LHCN-M2 (cell line): ENCODE measurements at places on chromosomes 4 and X. TPM values are rescaled to one million over a fixed set of nuclear protein-coding genes. Genes with fewer than 3 reads are reported as not detected.
A peak's percentile ranks its signal among the peaks of the same experiment; 100 is the strongest.

GRCh38 chr4:161990721-161991120, 173.1 kb downstream of the FSTL5 start:
- DNase-seq: no peak

DNA sequence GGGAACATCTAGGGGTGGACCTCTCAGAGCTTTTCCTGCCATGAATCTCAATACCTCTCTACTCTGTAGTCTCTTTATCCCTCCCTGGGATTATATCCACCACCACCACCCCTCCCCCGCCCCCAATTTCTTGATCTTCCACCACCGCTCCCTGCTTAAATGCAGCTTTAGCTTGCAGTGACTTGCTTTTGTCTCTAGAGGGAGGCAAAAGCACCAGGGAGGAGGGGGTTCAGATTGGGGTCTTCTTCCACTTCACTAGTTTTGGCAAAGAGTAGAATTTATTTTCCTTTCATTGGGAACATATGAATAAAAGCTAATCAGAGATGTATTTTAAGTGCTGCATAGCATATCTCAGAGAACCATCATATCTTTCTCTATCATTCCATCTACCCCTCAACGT, 5.5 kb downstream of the ARHGAP36 start:
- no peak for DNase-seq

- DNase-seq: peak; percentile 27
These were observed 69.2 kb downstream of the PTCHD1 start for GRCh38 chrX:23403849-23404248.

DNA sequence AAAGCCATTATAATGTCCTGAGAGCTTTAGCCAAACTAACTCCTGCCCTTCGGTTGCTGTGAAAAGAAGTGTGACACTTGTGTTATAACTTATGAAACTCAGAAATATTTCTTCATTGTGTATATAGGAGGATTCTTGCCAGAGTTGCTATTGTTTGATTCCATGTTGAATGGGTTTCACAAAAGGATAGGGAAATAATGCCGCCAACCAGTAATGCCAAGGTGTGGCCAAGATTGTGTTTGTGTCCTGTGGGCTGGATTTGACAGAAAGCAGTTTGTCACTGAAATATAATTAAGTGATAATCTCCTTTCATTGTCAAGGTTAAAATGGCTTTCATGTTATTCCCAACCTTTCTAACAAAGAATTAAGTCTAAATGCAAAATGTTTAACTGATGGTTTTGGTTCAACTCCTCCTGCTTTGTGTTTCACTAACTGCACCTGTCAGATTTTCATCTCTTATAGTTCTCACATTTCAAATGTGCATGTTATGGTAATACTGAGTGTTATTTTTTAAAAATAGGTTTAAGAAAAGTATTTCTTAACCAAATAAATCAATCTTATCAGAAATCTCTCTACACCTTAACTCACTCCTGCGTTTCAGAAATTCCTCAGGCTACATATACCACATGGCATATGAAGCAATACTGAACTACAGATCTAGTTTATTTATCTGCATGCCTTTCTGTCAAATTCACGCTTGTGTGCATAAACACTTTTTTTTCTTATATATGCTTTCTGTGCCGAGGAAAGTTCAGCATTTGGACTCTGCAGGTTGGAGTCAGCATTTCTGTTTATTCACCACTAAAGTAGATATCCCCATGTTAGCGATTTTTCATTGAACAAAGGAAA, at the start of gene CLDN22:
TSS of gene CLDN22 (minus strand) at position 66 of the 849 bp plus-strand sequence. CDS start at position 8, 58 bp downstream.
- no peak for DNase-seq

- no peak for DNase-seq
These were observed 26.3 kb downstream of the AREG start for GRCh38 chr4:74471264-74471663.

GRCh38 chr4:177489471-177490246, 47.4 kb upstream of the AGA start:
- no peak for DNase-seq

- no peak for DNase-seq
These were observed 429.8 kb downstream of the BCOR start for GRCh38 chrX:39667736-39668482.

DNA sequence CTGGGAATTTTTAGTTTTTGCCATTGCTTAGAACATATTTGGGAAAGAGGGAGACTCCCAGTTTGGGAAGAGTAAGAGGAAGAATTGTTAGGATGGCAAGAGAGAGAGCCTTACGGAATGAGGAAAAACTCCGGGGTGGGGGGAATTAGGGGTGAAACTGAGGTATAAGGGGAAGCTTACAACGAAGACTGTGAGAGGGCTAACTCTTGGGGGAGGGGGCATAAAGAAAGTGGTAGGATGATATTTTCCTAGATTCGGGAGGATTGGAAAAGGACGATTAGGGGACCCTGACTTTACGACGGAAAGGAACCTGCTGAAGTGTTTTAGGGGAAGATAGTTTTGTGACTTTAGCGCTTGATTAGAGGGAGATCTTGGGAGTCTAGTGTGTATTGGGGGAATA, 86.2 kb upstream of the HPRT1 start:
- no peak for DNase-seq

DNA sequence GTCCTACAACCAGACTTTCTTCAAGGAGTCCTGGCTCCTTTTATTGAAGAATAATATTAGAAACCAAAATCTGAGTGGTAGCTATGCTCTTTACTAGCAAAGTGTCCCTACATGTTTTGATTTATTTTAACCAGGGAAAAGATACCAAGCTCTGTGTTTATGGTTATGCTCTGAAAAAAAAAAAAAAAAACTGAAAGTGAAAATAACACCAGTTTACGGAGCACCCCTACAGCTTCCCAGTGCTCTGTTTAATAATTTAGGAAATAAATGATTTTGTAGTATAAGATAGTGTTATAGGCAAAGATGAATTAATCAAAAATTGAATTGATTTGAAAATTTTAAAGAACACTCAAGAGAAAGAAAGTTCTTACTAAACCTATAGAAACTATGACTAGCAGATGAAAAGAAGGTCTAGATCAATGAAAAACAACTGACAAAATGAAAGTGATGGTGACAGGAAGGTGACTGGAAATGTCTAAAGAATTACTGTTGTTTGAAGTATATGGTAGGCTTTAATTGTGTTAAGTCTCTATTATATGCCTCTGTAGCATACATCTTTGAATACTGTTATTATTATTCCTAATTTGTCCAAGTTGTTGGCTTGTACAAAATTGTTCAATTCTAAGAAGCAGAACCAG, 1698.4 kb upstream of the PCDH10 start:
- no peak for DNase-seq

GRCh38 chr4:56130606-56131155, 181.9 kb downstream of the CEP135 start:
- DNase-seq: peak; percentile 6

- no peak for DNase-seq
These were observed 193.5 kb downstream of the MAD2L1 start for GRCh38 chr4:119873132-119873531.

DNA sequence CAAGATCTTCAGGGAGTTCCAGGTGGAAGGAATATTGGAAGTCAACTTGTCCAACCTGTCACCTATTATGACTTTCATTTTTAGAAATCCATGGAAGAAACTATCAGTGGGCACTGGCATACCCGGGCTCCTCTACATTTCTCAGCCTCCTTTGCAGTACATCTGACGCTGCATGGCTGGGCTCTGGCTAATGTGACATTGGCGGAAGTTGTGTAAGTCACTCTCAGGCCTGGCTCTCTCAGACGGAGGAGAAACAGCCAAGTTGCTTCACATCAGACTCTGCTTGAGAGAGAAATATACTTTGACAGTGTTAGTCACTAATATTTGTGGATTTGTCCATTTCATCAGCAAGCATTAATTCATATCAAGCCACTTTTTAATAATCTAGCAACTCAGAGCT, 4.5 kb downstream of the DCHS2 start:
- DNase-seq: no peak

DNA sequence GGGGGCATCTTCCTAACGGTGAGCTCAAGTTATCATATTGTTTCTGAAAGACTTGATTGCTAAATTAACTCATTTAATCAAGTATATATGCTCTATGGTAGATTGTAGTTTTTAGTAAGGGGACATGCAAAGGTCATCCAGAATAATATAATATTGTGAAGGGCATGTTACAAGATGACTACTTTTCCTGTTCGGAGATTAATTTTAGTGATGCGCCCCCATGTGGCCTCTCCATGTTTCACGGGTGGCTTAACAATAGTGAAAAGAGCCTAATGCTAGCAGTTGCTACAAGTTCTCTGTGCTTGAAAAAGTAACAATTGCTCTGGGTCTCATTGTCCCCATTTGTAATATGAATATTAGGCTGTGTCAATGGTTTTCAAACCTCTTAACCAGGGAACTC, 12.2 kb downstream of the SMPX start:
- DNase-seq: peak; percentile 31

DNA sequence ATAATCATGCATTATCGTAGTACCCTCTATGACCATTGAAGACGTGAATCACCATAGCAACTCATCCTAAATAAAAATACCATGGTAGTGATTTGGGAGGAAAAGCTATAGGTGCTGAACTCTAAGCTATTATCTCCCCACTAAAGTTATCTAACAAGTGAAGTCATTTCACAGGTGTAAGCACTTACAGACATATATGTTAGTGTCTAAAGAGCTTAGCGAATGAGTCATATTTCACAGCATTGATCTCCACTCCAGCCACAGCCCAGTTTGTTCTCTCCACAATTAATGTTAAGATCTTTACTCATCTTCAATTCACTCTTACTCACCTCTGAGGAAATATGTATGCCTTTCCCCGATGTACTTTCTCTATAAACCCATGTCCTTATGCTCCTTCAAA, 57.0 kb downstream of the DCAF8L1 start:
- no peak for DNase-seq

DNA sequence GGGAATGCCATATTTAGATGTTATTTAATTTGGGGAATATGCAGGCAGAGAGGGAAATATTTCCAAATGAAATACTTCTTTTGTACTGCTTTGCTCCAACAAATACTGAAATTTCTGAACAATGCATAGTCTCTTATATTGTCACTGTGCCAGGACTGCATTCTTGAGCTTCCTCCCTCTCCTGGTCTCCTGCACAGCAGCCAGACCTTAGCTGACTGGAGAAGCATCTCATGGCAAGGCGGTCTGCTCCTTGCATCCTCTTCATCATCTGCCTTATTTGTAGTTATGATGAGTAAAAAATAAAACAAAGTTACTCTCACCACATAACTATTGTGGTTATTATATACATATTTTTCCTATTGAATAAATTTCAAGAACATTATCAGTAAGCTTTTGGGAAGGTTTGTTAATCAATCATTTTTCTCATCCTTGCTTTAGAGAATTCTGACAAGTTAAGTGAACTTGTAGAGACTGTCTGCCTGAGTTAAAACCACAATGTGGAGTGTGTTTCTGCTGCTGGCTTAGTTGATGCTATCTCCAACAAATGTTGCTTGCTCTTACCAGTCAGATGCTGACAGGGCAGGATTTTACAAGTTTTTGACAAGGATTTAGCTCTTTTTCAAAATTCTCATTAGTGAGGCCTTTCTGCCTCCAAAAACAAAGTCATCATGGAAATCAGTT, 153.6 kb downstream of the SOWAHB start:
- no peak for DNase-seq

GRCh38 chr4:159384632-159385031, 281.8 kb downstream of the RAPGEF2 start:
- peak; percentile 6 for DNase-seq

DNA sequence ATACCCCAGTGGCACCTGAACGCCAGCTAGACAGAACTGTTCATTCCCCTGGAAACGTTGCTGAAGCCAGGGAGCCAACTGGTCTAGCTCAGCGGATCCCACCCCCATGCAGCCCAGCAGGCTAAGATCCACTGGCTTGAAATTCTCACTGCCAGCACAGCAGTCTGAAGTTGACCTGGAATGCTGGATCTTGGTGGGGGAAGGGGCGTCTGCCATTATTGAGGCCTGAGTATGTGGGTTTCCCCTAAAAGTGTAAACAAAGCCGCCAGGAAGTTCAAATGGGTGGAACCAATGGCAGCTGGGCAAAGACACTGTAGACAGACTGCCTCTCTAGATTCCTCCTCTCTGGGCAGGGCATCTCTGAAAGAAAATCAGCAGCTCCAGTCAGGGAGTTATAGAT, 213.0 kb downstream of the NKX6-1 start:
- no peak for DNase-seq

DNA sequence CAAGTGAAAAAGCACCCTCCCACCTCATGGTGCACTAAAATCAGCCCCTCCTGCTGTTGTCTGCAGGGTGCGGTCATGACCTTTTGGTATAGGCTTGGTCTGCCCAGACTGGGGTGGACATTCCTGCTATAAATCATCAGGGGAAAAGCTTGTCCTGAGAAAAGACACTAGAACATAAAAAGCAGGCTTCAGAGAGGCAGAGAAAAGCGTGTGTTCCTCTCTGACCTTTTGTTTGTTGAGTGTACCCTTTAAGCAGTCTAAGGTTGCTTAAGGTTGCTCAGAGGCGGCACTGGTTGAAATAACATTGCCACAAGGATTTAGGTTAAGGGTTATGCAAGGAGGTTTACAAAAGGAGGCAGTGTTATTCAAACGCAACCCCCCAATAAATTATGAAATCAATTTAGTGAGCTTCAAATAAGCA, 43.5 kb downstream of the CCDC158 start:
- no peak for DNase-seq

DNA sequence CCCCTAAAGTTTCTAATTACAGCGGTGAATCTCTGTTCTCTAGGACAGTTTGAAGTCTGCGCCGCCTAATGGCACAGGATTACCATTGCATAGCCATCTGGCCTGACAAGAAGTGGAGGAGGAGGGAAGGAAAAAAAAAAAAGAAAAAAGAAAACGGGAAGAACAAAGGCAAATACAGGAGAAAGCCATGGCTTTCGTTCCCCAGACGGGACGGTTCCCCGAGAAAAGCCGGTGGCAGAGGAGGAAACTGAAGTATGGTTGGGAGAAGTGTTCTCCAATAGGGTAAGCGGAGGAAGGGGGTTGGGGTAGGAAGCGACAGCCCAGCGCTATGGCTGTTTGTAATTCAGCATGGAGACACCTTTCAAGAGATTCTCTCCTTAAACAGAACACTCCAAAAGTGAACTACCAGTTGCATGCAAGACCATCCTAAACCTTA, 80.8 kb downstream of the HMGN5 start:
- DNase-seq: peak; percentile 67

DNA sequence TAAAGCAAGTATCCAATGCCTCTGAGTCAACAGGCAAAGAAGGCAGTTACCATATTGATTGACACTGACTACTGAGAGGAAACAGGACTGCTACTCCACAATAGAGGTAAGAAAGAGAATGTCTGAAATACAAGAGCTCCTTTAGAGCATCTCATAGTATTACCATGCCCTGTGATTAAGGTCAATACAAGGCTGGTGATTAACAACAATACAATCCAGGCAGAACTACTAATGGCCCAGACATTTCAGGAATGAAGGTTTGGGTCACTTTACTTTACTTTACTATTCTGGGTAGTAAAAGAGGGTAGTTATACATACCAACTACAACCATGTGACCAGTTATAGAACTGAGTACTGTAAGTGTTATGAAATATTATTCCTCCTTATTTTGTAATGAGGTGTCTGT, 44.5 kb downstream of the BRWD3 start:
- peak; percentile 87 for DNase-seq

Gene GABRQ
- not detected in 2 replicates for total RNA-seq

Gene PNMA3
- total RNA-seq: not detected in 2 replicates

Gene MAGEB1
- not detected in 2 replicates for total RNA-seq

Gene UGT2A2
- not detected in 2 replicates for total RNA-seq

Gene MSMO1
- total RNA-seq: 70.5 and 74.1 TPM in 2 replicates

Gene CACNA1F
- total RNA-seq: not detected in 2 replicates

Gene NAT8L
- total RNA-seq: 0.90 and 0.98 TPM in 2 replicates

Gene FGF5
- 7.9 and 9.0 TPM in 2 replicates for total RNA-seq

Gene CXCL9
- total RNA-seq: not detected in 2 replicates
